ENCODE measurements at places on chromosomes 2 and 18.

DNA sequence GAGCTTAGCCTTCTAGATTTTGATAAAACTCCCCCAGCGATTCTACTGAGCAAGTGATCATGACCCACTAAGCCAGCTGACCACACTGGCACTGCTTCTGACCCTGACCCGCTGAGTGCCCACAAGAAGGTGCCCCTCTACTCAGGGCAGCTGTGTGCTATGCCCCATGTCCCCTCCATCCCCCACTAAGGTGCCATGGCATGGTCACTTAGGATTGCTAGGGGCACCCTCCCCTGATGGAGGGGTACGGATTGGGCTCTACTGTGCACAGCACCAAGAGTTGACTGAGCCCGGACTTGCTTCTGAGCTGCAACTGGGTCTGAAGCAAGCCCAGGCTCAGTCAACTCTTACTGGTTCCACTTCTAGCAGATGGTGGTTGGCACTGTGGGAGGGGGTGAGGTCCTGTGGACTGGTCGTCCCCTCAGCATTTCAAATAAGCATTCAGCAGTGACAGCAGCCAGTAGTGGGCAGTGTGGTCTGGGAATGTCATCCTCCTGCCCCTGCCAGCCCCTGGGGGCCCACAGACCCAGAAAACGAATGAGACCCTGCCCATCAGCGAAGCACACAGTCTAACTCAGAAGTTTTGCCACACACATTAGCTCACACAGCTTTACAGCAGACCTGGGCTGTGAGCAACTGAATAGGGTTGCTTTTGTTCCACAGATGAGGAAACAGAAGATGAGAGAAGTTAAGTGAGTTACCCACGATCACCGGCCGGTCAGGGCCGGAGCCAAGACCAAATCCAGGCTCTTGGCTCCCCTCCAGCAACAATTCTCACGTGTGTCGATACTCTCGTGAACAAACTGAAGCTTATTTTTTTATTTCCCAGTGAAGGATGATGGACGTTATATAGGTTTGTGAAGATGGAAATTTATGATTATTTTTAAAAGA is 52.1 kb upstream of the FOSL2 start:
- no peak for DNase-seq

DNA sequence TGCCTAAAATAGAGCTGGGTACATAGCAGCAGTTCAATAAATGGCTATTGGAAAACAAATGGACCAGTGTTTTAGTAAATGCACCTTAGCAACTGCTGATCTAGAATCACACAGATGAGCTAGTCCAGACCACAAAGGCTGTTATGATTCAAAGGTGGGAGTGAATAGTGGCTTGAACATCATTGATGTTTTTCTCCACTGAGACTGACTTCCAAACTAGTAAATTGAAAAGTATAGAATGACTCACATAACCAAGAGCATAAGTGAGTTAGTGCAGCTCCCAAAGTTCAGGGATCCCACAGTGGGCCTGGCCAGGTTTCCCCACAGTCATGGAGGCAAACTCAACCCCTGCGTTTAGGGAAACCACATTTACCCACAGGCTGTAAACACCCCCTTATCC is 106.7 kb upstream of the YPEL5 start:
- no peak for DNase-seq

- no peak for DNase-seq
Observed at GRCh38 chr2:130374587-130375290, 18.9 kb downstream of the PTPN18 start.

- no peak for DNase-seq
Observed at GRCh38 chr2:82023710-82024109, 1719.2 kb upstream of the LRRTM1 start.

- no peak for DNase-seq
Observed at GRCh38 chr2:216425008-216425787, 12.9 kb downstream of the SMARCAL1 start.

DNA sequence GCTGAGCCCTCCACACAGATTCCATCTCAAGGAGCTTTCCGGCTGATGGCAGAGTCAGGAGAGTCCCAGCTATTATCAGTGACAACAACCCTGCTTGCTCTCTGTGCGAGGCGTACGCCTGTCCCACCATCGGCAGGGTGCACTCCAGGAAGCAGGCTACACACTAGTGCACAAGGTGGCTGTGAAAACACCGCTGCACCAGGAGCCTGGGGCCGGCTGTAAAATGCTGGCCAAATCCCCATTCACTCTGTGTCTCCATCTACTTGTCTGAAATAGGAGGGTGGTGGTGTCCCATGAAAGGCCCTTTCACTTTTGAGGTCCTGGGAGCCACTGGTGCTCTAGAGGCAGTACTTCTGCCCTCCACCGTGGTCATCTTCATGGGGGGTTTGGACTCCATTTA is 183.2 kb upstream of the SMAD2 start:
- DNase-seq, result no peak

DNA sequence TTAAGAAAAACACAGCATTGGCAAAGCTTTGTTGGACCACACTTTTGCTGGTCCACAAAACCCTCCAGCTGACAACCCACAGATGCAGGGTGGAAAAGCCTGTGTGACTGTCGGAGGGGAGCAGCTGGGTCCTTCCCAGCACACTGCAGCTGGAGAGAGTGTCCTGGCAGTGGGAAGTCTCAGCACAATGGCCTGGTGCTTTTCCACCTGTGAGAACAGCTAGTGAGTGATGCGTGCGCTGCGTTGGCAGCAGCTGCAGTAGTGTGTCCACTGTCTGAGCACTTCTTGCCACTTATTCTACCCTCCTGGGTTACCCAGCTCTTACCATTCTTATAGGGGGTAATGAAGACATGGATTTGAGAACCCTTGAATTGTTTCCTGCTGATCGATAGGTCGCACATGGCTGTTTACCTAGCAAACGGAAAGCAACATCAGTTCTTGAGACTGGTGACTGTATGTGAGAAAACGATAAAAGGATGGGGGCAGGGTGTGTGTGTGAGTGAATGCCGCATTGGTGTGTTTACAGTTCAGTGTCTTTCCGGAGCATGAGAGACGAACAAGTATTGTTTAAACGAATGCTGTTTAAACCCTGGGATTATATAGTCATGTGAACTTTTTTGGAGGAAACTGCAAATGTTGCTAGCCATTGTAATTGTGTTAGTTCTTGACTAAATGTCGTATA is 69.7 kb downstream of the LYPD6 start:
- no peak for DNase-seq

- DNase-seq, result no peak
Observed at GRCh38 chr2:26448651-26449050, 29.3 kb downstream of the OTOF start.

- DNase-seq, result no peak
Observed at GRCh38 chr2:39508198-39508597, 71.1 kb upstream of the MAP4K3 start.

DNA sequence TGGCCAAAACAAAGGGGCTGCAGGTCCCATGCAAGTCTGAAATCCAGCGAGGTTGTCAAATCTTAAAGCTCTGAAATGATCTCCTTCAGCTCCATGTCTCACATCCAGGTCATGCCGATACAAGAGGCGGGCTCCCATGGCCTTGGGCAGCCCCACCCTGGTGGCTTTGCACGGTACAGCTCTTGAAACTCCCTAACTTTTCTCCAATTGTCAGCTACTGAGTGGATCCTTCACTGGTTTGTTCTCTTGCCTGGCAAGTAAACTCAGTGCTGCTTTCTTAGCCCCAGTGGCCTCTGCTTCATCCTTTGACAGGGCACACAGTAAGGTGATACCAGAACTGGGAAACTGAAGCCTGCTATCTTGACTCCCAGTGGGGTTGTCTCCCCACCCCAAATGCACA is 26.3 kb downstream of the SERPINB13 start:
- DNase-seq, result no peak

DNA sequence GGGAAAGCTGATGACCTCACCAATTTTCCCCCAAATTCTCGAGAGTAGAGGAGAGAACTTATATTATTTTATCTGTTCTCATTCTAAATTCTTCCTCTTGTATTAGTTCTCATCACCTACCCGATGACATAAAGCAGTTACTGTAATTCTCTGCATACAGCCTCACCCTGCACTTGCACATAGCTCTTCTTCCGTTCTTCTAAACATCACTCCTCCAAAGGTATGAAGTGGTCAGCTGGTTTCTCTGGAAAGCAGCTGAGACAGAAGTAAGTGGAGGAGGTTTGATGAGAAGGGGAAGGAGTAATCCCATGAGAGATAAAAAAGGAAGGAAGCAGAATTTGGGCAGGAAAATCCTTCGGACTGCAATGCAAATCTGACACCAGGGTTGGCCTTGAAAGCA is 39.0 kb downstream of the FBXO48 start:
- DNase-seq, result no peak

DNA sequence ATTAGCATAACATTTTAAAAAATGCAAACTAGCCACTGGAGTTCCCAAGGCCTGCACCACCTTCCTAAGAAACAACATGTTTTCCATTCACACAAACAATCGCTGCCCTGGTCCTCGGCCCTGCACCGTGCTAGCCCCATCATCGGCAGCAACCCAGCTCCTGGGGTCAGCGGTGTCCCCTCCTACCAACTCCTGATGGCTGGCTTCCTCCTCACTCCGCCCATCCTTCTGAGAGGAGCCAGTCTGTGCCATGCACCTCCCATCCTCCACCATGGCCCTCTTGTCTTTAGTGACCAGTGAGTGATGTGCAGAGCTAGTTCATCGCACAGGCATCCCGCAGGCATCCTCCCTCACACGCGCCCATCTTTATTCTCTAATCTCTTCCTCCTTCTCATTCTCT is 81.9 kb downstream of the LONRF2 start:
- no peak for DNase-seq

DNA sequence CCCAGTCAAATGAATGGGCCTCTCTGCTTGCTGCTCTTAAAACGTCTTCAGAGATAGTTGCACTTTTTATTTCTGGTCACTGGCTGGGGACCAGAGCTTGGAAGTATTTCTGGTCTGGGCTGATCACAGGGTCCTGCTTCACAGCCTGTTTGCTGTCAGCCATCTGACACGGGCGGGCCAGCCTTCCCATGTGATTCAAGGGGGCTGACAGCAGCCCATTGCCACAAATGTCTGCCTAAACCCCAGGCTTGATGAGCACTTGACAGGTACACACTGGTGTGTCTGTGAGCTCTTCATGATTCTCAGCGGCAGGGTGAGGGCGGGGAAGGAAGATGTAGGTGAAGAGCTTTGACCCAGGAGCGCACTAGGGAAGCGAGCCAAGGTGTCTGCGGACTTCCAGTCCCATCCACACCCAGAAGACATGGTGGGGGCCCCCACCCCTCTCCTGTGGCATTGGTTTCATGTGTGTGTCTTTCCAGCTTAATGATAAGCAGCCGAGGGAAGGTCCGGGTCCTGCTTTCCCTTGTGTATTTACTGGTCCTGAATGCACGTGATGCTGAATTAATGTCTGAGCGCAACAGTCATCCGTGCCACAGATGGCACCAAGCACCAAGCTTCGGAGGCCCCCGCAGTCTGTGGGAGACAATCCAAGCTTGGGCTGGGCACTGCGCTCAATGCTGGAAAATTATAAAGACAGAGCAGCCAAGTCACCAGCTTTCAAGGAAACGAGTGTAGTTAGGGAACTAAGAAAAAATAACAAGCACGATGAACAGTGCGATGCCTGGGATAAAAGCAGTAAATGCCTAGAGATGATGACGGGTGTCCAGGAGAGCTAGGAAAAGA is 73.3 kb downstream of the SH3BP4 start:
- DNase-seq, result no peak

DNA sequence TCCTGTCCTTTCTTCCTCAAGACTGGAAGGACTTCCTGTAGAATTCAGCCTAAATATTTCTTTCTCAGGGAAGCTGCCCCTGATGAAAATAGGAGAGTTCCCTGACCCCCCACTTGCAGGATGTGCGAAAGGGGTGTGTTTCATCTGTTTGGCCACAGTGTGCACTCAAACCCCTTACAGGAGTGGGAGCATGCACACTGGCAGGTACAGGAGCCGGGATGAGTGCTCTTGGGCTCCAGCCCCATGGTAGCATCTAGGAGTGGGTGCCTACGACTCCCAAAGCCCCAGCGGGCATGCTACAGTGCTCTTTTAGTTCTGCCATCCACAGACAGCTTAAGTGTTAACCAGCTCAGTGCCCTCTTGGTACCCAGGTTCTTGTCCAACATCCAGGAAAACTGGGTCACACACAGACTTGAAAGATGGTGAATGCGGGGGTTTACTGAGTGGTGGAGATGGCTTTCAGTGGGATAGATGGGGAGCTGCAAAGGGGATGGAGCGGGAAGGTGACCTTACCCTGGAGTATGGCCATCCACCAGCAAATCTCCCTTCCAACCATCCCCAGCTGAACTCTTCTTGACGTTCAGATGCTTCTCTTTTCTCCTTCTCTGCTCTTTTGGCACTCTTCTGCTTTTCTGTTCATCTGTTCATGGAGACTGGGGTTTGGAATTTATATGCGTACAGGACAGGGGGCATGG is 295.0 kb upstream of the NCKAP5 start:
- no peak for DNase-seq

DNA sequence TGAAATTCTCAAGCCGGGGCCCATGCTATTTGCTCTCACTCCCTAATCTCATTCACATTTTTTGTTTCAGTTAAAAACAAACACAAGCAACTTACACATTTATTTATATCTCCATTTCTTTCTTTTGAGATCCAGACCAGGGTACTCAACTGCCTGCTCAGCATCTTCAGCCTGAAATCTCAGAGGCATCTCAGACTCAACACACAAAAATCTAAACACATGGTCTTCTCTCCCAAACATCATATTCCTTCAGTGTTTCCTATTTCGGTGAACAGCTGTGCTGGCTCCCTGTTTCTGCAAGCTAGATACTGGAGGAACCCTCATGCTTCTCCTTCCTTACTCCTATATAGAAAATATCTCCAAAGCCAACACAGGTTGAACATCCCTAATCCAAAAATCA is 11.3 kb upstream of the RTTN start:
- no peak for DNase-seq

DNA sequence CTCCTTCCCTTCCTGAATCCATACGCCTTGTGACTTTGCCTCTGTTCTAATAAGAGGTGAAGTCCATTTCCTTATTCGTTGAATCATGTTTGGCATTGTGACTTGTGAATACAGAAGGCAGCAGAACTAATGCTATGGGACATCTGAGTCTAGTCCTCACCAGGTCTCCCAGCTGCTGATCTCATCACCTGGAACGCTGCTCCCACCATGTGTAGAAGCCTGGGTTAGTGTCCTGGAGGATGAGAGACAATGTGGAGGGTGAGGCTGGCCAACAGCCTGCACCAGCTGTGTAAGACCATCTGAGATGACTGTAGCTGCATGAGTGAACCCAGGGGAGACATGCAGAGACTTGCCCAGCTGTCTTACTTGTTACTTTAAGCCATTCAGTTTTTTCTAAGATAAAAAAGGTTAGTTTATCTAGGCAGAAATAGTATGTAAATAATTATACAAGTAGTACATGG is 3.5 kb upstream of the HAAO start:
- no peak for DNase-seq

DNA sequence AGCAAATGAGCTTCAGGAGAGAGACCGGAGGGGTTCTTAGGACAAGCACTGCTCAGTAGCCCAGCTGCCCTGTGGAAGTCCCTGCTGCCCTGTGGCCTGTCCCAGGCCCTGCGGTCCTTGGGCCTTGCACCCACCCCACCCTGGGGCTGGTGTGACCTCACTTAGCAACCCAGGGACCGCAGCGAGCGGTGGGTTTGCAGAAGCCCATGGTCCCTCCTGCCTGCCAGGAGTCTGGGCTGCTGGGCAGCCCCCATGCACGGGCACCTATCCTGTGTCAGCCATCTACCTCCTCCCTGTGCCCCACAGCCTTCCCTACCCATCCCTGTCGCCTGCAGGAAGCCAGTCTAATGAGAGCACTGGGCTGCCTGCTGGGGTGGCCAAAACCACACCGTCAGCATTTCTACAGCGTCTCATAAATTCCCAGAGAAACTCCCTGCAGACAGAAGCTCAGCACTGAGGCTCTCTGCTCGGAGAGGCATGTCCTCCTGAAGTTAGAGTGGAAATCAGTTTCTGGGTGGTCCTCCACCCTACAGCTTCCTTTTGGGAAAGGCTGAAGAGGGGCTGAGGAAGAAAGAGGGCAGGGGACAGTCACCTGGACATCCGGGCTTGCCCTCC is 231.1 kb upstream of the HS6ST1 start:
- no peak for DNase-seq
